Effector memory CD8-positive, alpha-beta T cell (primary cell): ENCODE measurements at places on chromosomes 6 and 20.

- no peak for DNase-seq
- H3K36me3 ChIP-seq, result no peaks in the 10 kb centered on the region
- H3K4me3 ChIP-seq, result no peak overlapping the region
- H3K27ac ChIP-seq, result peak overlapping the region; percentile 44
- H3K4me1 ChIP-seq, result peaks cover 19% of the 10 kb centered on the region
Observed at GRCh38 chr20:25361287-25361683, 29.4 kb downstream of the ABHD12 start.

- no peak for DNase-seq
- H3K4me3 ChIP-seq, result no peak overlapping the region
- H3K27ac ChIP-seq, result no peak overlapping the region
- H3K36me3 ChIP-seq, result no peaks in the 10 kb centered on the region
- H3K27me3 ChIP-seq, result no peaks in the 10 kb centered on the region
Observed at GRCh38 chr6:76451926-76452709, 379.7 kb upstream of the IMPG1 start.

DNA sequence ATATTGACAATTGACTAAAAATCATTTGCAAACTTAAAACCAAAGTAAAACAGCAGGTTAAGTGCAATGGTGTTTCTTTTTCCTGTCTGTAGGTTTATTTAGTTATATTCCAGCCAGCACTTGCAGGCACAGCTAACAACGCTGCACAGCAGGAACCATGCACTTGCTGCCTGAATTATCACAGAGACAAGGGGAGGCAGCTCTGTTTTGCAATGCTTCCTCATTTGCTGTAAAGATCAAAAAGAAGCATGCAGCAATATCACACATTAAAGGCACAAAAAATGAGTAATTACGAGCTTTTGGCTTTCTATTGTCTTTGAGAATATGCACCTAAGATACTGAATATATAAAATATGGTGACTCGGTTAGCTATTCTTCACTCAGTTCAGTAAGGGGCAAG lies 241.9 kb downstream of the EPHA7 start:
- H3K27me3 ChIP-seq, result no peaks in the 10 kb centered on the region
- no peaks in the 10 kb centered on the region for H3K36me3 ChIP-seq
- no peak overlapping the region for H3K27ac ChIP-seq

- DNase-seq, result no peak
- peaks cover 21% of the 10 kb centered on the region for H3K27me3 ChIP-seq
- no peaks in the 10 kb centered on the region for H3K36me3 ChIP-seq
- no peak overlapping the region for H3K27ac ChIP-seq
Observed at GRCh38 chr6:116386581-116387299, 16.0 kb downstream of the DSE start.

DNA sequence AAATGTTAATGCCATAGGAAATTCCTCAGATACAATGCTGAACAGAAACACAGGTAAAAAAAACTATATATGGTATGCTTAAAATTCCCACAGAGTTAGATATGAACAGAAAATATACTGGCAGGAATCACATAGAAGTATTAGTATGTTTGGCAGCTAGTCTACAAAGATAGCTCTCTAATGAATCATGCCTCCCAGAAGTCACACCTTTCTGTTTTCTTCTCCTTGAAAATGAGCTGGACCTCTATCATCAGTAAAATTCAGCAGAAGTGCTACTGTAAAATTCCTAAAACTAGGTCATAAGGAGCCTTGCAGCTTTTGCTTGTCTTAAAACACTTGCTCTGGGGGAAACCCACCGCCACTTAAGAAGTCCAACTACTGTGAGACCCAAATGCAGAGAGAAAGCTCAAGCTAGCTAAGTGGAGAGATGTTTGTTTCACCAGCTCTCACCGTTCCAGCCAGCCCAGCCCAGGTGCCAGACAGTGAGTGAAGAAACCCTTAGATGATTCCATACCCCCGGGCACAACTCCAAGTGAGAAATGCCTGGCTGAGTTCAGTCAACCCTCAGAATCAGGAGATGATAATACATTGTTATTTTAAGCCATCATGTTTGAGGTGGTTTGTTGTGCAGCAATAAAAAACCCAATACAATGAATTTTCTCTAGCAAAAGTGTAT lies 43.0 kb downstream of the TSPYL4 start:
- H3K4me1 ChIP-seq, result peaks cover 3% of the 10 kb centered on the region
- H3K36me3 ChIP-seq, result no peaks in the 10 kb centered on the region
- H3K27ac ChIP-seq, result no peak overlapping the region
- DNase-seq, result no peak
- no peaks in the 10 kb centered on the region for H3K27me3 ChIP-seq
